CD4-positive, alpha-beta T cell treated with Interleukin-15 for 4 hours (primary cell): ENCODE measurements at places on chromosomes 2 and 18.

GRCh38 chr2:176424746-176425145 is 155.5 kb downstream of the MTX2 start:
- DNase-seq = no peak

DNA sequence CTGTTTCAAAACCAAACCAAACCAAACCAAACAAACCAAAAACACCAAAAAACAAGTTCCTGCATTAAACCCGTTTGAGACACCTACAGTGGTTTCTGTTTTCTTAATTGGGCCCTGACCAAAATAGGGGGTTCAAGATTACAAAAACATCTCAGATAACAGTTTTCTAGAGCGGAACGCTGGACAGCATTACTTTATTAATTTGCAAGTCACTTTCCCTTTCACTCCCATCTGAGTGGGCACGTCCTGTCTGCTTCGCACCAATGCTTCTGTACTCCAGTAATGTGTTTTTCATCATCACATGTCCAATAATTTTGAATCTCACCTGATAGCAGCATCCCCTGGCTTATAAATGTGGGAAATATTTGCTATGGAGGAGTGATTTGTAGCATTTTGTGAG is 11.7 kb upstream of the MYO1B start:
- DNase-seq = no peak

DNA sequence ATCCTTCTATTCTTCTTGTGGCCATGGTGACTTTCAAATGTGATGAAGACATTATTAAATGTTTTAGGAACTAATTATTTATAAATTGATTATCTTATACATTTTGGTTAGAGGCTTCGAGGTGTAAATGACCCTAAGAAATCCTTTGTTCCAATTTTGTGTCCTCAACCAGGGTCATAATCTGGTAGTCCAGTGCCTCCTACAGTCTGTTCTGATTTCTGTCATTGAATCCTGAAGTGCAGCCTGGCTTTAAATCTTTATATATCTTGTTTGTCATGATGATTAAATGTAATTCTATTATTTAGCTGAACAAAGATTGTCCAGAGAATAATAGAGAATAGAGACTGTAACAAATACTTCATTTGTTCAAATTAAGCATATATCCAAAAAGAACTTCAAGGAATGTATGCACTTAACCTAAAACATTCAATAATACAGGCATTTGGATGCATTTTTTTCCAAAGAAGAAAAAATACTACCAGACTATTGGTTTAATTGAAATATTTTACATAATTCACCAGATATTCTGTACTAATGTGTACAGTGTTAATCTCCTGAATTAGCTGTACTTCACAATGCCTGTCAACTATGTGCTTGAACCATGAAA is 89.8 kb downstream of the PRPF40A start:
- no peak for DNase-seq

DNA sequence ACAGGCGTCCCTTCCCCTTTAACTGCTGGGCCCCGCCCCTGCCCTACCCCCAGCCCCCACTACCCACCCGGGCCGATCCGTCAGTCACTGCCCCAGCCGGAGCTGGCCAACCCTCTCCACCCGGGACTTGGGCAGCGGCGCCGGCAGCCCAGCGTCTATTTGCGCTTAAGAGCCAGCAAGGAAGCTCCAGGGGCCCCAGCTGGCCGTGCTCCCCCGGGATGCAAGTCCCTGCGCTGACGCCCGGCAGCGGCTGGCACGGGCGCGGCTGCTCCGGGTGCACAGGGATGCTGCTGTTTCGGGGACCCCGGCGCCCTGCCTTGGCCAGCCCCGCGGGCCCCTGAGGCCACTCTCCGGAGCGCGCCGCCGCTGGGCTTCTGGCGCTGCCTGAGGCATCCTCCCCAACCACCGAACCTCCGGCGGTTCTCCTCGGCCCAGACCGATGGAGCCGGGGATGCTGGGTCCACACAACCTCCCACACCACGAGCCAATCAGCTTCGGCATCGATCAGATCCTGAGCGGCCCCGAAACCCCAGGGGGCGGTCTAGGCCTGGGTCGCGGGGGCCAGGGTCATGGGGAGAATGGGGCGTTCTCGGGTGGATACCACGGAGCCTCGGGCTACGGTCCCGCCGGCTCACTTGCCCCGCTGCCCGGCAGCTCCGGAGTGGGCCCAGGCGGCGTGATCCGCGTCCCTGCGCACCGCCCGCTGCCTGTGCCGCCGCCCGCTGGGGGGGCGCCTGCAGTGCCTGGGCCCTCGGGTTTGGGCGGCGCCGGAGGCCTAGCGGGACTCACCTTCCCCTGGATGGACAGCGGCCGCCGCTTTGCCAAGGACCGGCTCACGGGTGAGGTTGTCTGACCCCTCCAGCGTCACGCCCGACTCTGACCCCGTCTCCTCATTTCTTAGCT is at the start of gene TLX2:
TSS of gene TLX2 (plus strand) at position 83 of the 903 bp plus-strand sequence. CDS start at position 440, 357 bp downstream.
- no peak for DNase-seq

- DNase-seq = no peak
These were observed 286.2 kb upstream of the ACVR2A start for GRCh38 chr2:147558620-147559019.

DNA sequence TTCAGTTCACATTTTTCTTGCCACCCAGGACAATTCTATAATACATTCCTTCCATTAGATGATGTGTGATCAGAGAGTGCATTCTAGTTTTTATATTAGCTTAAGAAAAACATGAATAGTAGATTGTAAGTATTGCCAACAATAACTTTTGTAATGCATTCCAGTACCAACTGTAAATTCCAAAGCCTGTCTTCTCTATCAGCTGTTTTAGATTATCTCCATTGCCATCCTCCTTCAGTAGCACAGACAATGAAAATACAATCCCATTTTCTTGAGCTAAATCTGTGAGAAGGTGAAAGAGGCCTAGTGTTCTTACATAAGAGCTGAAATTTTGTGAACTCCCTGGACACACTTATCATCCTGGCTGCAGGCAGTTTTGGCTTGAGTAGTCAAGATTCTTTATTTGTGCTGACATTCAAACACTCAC is 103.9 kb downstream of the CCBE1 start:
- DNase-seq = no peak

GRCh38 chr2:101114268-101114783 is 36.9 kb downstream of the TBC1D8 start:
- no peak for DNase-seq

GRCh38 chr2:233129351-233129978 is 69.3 kb downstream of the INPP5D start:
- no peak for DNase-seq

GRCh38 chr2:72813841-72814240 is 12.0 kb downstream of the EXOC6B start:
- DNase-seq = no peak

DNA sequence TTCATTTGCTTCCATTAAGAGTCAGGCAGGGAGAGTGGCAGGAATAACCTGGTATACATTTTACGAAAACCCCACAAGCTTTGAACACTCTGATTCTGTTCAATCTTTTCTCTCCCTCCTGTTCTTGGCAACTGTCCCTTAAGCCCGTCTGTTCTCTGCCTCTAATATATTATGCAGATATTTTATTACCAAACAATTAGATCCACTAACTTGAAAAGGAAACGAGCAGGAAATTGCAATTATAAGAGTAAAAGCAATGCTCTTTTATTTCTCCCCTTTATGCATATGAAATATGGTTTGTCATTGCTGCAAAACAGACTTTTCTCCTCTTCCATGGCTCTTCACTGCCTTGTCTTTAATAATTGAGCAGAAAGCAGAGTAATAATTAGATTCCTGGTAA is 149.1 kb upstream of the CELF4 start:
- no peak for DNase-seq

GRCh38 chr2:30577151-30577550 is 130.1 kb downstream of the LCLAT1 start:
- DNase-seq = no peak

- no peak for DNase-seq
These were observed 33.1 kb downstream of the CHN1 start for GRCh38 chr2:174971868-174972781.

DNA sequence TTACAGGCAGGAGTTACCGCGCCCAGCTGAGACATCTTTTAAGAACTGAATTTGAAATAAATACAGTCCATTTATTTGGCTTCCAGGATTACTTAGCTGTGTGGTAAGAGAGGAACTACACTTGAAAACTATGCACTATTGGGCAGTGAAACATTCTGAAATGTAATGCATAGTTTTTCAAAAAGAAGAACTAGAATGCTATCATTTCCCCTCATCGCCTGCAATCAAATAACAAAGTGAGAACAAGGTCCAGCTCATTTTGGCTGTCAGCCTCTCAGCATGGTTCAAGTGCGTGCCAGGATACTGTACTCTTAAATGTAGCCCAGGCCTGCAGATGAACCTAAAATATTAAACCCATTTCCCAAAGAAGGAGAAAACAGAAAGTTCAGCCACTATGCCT is 76.6 kb upstream of the ARL5A start:
- DNase-seq = no peak

DNA sequence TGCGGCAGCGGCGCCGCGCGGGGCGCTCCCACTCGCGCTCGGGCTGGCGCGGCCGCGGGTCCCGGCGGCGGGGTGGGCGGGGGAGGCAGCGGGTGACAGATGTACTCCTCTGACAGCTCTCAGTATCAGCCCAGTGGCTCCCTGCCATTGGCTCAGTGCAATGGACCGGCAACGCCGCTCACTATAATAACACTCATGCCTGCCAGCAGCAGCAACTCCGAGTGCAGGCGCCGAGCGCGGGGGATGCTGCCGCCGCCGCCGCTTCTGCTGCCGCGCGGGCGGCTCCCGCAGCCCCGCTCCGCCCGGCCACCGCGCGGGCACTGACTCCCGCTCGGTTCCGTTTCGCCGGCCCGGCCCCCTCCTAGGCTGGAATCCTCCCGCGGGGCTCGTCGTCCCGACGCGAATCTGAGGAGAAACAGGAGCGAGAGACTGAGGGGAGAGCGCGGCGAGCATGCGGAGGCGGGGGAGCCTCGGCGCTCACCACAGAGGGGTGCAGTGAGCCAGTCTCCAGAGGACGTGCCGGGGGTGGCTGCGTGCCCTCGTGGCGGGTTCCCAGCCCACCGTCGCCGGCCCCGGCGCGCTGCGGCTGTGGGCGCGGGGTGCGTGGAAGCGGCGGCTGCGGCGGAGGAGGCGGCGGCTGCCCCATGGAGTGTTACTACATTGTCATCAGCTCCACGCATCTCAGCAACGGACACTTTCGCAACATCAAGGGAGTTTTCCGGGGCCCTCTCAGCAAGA is at the start of gene ZNF804A:
TSS of gene ZNF804A (plus strand) at position 214 of the 738 bp plus-strand sequence. CDS start at position 645, 431 bp downstream.
- DNase-seq = no peak

GRCh38 chr2:49490710-49491109 is 336.4 kb upstream of the FSHR start:
- no peak for DNase-seq

- no peak for DNase-seq
These were observed 166.4 kb downstream of the AKAIN1 start for GRCh38 chr18:5030636-5031035.

DNA sequence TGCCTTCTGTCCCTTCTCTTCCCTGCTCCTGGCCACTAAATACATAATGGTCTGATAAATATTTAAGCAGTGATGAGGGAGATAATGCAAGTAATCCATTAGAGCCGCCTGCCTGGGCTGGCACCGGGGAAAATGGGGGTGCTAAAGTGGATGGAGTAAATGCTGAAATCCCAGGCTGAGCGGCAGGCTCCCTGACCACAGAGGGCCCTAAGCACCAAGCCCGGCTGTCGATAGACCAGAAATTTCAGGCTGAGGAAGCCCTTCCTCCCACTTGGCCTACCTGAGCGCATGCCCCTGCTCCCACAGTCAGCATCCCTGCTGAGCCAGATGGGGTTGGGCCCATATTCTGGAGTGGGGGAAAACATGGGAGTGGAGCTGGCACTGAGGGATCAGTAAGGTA is 197.5 kb upstream of the SKOR2 start:
- DNase-seq = no peak

- DNase-seq = no peak
These were observed 80.7 kb downstream of the CYRIA start for GRCh38 chr2:16584824-16585540.

GRCh38 chr2:159118859-159119500 is 150.5 kb downstream of the TANC1 start:
- DNase-seq = no peak

DNA sequence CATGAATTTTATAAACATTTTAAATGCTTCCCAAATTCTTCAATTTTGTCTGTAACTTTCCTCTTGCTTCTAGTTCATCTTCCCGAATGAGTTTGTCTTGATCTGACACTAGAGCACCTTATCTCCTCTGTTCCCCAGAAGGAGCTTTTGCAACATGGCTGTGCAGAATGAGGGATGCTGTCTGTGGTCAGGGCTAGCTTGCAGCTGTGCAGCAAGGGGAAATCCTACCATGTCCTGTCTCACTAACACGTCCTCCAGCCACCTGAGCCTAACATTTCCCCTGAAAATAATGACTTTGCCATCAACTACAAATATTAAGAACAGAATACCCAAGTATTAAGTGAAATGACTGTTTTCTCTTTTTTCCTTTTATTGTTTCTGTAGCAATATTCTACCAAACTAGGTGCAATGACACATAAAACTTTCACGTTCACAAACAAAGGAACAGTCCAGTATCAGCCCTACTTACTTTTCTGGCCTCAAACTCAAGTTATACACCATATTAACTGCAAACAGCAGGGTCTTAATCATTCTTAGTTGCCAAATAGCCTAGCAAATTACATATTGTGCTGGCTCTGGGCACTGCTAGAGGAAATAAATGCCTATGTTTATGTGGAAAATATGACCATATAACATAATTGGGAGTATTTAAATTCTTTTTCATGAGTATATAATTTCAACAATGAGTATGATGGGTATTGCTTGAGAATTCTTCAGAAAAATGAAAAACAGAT is 423.3 kb downstream of the CMPK2 start:
- no peak for DNase-seq

- no peak for DNase-seq
These were observed 28.2 kb downstream of the TSPYL6 start for GRCh38 chr2:54227798-54228197.

DNA sequence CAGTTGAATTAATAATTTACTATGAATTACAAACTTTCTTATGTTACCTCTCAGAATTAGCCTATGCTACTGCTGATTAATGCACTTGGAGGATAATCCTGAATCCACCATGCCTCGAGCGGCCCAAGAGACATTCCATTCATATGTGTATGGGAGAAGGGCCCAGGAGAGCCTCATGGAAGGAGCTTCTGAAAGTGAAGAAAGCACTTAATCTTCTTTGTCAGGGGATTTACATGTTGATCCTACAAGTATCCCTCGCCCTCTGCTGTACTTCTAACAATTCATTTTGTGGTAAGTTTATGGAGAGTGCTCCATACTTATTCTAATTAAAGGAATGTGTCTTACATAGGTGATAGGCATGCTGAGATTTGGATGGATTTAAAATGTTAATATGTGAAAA is 1189.1 kb upstream of the NXPH2 start:
- no peak for DNase-seq

- DNase-seq = no peak
These were observed 27.2 kb upstream of the EML4 start for GRCh38 chr2:42141687-42142546.

GRCh38 chr2:43033466-43034241 is 192.8 kb downstream of the ZFP36L2 start:
- DNase-seq = no peak

- DNase-seq = no peak
These were observed 328.6 kb downstream of the CNTNAP5 start for GRCh38 chr2:124353656-124354055.
